ENCODE measurements at places on chromosomes 4 and X.

- no peak for DNase-seq
Observed at GRCh38 chr4:66034671-66035070, 364.4 kb upstream of the EPHA5 start.

DNA sequence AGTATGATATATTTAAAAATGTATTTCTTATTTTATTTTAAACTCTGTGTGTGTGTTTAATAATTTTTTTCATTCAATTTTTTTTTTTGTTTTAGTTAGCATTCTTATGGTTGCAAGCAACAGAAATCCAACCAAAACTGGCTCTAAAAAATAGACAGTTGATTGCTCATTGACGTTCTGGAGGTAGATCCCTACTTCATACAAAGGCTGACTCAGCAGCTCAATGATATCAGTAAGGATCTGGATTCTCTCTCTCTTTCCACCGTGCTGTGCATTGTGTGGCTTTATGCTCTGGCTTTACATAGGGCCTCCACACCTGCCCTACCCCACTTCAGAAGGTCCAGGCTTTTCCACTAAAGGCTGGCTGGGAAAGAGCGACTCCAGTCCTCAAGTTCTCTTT is 117.8 kb downstream of the UCHL1 start:
- DNase-seq, result peak; percentile 48

- no peak for DNase-seq
Observed at GRCh38 chr4:8146157-8146556, 12.5 kb downstream of the ABLIM2 start.

GRCh38 chr4:92497141-92497540 is 193.4 kb downstream of the GRID2 start:
- no peak for DNase-seq

- no peak for DNase-seq
Observed at GRCh38 chr4:176919631-176920030, 126.9 kb upstream of the VEGFC start.

- no peak for DNase-seq
Observed at GRCh38 chr4:26197018-26197779, 123.6 kb upstream of the RBPJ start.

GRCh38 chrX:105190252-105190853 is 30.1 kb downstream of the TEX13A start:
- no peak for DNase-seq

All from DMS153 (cell line).